ENCODE measurements at places on chromosomes 1 and 21. TPM values are rescaled to one million over a fixed set of nuclear protein-coding genes. Genes with fewer than 3 reads are reported as not detected.

Gene KLF17
- total RNA-seq, result 0.41 TPM

Gene SELENBP1
- 40.3 TPM for total RNA-seq

DNA sequence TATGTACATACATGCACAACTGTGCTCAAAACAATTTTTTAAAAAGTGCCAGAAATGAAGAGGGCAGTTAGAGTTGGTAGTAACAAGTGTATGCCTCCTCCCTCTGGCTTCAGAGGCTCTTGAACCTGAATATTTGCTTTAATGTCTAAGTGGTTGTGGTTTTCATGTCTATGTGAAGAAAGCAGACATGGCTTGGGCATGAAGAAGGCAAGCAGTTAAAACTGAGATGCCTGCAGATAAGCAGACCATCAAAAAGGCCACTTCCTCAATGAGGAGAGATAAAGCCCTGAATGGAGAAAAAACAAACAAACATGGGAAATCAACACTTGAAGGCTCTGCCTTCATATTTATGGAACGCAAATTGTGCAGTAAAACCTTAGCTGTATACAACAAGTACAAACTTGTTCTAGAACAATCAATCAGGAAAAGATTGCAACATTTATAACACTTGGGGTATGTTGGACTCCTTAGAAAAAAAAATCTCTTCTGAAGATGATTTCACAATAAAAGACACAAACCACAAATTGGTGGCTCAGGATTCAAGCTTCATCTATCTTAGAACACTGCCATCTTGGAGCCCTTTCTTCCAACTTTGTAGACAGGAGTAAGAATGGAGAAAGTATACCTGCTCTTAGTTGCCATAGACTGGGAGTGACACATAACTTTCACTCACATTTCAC lies 52.7 kb upstream of the PLA2G4A start:
- no peak for DNase-seq

DNA sequence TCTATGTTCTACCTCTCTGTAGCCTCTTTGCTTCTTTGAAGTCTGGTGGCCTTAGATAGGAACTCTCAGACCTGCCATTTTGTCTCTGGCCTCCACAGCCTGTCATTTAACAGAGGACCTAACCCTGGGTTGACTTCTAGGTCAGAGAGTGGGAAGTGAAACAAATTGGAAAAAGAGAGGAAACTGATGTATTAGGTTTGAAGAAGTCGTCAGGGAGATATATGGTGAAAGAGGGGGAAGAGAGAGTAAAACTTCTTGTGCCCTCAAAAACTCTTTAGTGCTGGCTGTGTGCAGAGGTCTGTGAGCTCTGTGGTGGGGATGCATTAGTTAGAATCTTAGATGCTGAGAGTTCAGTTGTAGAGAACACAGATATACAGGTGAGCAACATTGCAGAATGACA lies 30.2 kb upstream of the CD1D start:
- DNase-seq, result no peak

DNA sequence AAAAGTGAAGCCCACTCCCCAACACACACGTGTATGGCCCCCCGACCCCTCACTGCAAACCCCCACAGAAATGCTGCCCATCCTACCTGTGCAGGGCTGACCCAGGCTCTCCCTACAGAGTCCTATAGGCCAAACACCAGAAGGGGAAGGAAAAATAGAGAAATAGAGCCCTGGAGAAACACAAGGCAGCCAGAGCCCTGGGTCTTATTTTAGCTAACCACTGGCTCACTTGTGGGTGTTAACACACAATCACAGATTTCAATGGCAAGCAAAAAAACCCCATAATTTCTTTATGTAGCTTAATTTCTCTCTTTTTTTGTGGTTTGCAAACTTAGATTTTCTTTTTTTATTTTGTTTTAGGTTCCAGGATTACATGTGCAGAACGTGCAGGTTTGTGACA lies 989 bp upstream of the PIGR start:
- DNase-seq, result no peak

- DNase-seq, result no peak
Observed at GRCh38 chr1:78536427-78536826, 45.7 kb downstream of the PTGFR start.

Measured in tongue (tissue), 3 donors.